ENCODE measurements at places on chromosomes 16 and 17.

- no peak for DNase-seq
Observed at GRCh38 chr17:79366988-79367571, 243.8 kb downstream of the RBFOX3 start.

- DNase-seq: peak; percentile 43
Observed at GRCh38 chr17:8861495-8862181, 5.8 kb downstream of the PIK3R6 start.

DNA sequence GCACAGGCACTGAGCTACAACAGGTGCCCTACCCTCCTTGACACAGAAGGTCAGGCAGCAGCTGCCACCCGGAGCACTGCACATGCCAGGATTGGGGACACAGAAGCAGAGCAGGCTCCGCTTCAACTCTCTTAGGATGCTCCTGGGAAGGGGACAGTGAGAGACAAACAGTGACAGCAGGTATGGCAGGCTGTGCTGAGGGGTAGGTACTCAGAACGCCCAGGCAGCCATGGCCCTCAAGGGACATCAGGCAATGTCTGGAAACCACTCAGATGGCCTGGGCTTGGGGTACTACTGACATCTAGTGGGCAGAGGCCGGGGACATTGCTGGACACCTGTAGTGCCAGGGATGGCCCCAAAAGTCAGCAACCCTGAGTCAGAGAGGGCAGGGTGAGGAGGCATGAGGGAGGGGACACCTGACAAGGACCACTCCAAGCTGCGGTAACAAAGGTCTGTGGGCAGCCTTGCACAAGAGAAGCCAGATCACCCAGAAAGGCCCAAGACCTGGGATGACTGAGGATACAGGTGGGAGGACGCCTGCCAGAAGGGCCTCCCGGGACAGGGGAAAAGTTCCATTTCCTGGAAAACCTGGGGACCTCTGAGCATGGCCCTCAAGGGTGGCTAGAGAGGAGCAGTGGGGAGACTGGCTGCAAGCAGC lies 21.2 kb downstream of the PEMT start:
- peak; percentile 56 for DNase-seq

DNA sequence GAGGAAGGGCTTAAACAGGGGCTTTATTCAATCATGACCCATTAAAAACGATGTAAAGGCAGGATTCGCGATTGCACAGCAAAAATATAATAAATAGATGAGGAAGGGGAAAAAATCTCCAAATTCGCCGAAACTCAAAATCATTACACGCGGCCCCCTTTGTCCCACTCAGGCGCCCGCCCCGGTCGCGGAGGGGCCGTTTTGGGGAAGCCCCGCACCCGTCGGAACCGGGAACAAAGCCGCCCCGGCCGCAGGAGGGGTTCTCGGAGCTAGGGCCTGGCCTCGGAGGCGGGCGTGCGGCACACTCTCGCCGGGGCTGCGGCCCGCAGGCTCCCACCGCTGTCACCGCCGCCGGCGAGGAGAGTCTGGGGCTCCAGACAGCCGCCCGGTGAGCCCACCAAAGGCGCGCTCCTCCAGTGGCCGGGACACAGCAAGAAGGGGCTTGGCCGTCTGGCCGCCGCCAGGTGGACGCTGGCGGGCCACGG lies 521 bp downstream of the C16orf87 start:
- DNase-seq: peak; percentile 46

- DNase-seq: no peak
Observed at GRCh38 chr17:3603119-3603869, 5.9 kb downstream of the TRPV1 start.

Measured in hematopoietic multipotent progenitor cell treated with erythropoietin and hydrocortisone succinate and interleukin-3 and kit ligand, for 6 days (in vitro differentiated cells).